ENCODE measurements at places on chromosomes 11 and 22. TPM values are rescaled to one million over a fixed set of nuclear protein-coding genes. Genes with fewer than 3 reads are reported as not detected.

DNA sequence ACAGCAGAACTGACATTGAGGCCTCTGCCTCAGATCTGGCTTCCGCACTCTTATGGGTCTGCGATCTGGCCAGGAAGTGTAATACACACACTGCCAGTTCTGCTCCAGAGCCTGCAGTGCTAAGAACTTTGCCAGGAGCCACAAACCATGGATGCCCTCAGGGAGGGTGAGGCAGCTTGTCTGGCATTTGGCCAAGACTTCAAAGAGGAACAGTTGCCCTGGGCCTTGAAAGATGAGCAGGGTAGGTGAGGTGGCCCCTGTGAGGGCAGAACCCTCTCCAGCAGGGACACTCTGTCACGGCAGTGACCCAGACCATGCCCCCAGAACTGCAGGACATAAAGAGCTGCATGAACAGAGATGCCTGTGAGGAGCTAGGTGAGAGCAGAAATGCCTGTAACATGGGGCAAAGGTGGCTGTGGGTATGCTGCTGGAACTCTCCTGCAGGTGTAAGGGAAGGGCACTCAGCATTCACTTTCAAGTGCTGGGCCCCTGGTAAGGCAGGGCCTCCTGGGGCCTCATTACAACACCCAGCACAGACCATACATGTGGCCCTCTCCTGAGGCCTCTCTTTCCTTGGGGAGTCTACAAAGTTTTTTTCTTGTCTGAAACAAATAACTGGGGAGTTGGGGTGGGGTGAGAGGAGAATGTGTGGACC, 47.3 kb downstream of the NEU3 start:
- H3K36me3 ChIP-seq: no peaks in the 10 kb centered on the region
- peaks cover 4% of the 10 kb centered on the region for H3K4me1 ChIP-seq
- no peak overlapping the region for H3K4me3 ChIP-seq
- H3K27me3 ChIP-seq: no peaks in the 10 kb centered on the region
- no peak overlapping the region for H3K27ac ChIP-seq
- DNase-seq: no peak

DNA sequence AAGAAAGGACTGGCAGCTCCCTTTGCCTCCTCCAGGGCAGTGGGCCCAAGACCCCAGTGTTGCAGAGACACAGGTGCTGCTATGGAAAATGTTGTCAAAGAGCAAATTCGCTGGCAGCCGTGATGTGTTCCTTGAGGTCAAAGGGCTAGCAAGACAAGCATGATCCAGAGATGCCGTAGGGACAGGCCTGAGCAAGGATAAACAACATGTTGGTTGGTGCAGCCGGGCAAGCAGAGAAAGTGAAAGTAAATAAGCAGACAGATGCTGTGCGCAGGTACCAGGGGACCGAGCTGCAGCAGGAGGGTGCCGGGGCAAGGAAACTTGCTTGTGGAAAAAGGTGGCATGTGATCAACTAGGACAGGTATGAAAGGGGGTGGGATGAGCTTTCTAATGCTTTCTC, 125.5 kb upstream of the NECTIN1 start:
- no peak for DNase-seq
- H3K36me3 ChIP-seq: no peaks in the 10 kb centered on the region
- H3K27ac ChIP-seq: no peak overlapping the region
- peaks cover 24% of the 10 kb centered on the region for H3K27me3 ChIP-seq

The LARGE1 gene
- 7.6 TPM for total RNA-seq

DNA sequence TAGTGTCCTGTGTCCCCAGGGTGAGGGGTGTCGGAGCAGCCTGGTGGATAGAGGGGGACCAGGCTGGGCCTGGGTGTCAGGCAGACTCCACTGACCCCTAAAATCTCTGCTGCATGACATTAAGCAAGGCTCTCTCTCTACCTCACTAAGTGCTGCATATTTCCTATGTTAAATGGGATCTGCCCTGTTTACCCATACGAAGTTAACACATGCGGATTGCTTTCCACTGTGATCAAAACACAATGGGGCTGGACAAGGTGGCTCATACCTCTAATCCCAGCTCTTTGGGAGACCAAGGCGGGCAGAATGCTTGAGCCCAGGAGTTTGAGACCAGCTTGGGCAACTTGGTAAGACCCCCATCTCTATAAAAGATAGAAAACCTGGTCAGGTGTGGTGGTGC, 426.2 kb downstream of the MIAT start:
- no peaks in the 10 kb centered on the region for H3K36me3 ChIP-seq
- H3K27ac ChIP-seq: no peak overlapping the region
- no peak overlapping the region for H3K4me3 ChIP-seq

DNA sequence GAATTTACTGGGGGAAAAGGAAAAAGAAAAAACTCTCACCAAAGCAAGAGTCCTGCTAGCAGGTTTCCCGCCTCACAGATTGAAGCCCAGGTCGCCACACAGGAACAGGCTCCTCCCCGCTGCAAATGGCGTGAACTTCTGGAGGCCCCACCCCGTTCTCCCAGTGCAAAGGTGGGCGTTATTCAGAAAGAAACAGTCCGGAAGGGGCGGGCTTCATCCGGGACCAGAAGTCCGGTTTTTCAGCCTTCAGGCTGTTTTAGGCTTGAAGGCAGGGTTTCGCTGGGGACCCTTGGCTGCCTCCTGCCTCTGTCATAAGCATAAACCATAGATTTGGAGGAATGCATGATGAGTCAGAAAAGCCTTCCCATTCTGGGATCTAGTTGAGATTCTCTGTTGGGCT, 148.3 kb upstream of the POU2AF2 start:
- no peak for DNase-seq
- no peaks in the 10 kb centered on the region for H3K4me1 ChIP-seq

DNA sequence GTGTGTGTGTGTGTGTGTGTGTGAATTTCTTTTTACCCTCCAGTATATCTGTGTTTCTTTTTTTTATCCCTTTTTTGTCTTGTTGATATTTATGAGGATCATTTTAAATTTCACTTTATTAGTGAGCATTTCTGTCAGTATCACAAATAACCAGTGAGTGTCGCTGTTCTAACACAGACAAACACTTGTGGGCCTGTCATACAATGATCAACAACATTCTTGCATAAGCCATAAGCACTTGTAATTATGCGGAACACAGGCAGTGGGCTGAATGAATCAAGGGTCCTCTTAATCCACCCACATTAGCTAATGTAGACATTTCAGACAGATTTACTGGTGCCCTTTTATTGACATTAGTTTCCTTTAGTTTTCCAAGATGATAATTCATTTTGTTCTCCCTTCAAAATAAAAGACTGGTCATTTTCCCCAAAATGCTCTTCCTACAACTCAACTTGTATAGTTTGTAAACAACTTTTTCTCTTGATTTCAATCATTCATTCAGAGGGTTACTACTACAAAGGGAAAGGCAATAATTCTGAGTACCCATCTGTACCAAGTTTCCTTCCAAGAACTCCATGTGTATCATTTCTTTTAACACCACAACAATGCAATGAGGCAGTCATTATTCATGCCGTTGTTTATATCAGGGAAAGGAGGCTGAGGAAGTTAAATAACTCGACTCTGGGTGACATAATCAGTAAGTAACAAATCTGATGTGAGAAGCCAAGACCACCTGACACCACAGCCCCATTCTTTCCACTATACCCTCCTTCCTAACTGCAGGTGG, 34.5 kb upstream of the ANO3 start:
- H3K27ac ChIP-seq: no peak overlapping the region
- H3K36me3 ChIP-seq: no peaks in the 10 kb centered on the region
- H3K4me1 ChIP-seq: peaks cover 8% of the 10 kb centered on the region
- DNase-seq: no peak

DNA sequence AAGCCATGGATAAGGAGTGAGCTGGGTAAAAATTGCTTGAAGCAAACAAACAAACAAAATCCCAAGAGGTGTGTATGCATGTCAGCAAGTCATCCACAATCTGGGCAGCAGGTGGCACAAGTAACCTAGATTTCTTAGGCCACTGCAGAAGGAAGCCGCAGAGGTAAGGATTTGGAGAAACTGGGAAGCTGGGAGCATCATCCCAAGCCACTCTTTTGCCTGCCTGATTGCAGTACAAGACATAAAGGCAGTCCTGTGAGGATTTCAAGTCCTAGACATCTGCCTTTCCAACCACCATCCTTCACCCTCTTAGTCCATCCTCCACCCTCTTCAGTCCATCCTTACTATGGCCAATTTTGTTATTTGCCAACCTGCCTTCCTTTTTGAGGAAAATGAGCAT, 67.2 kb upstream of the BMAL1 start:
- no peak for DNase-seq
- H3K27ac ChIP-seq: no peak overlapping the region
- H3K4me3 ChIP-seq: no peak overlapping the region
- H3K4me1 ChIP-seq: peaks cover 26% of the 10 kb centered on the region
- no peaks in the 10 kb centered on the region for H3K27me3 ChIP-seq

- H3K4me3 ChIP-seq: no peak overlapping the region
- no peaks in the 10 kb centered on the region for H3K4me1 ChIP-seq
- DNase-seq: no peak
- H3K27ac ChIP-seq: no peak overlapping the region
- no peaks in the 10 kb centered on the region for H3K36me3 ChIP-seq
Observed at GRCh38 chr11:10744206-10744605, 6.8 kb upstream of the CTR9 start.

DNA sequence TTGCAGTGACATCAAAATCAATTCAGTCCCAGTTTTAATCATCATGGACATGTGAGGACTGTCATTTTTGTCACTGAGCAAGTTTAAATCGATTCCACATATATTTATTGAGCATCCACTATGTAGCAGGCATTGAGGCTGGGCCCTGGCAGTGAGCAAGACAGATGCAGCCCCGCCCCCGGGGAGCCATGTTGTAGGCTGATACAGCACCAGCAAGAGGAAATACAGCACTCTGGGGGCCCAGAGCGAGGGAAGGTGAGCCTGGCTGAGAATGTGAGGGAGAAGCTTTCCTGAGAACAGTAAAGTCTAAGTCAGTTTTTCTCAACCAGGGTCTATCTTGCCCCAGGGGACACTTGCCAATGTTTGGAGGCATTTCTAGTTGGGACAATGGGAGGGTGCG, 108.6 kb upstream of the ASPHD2 start:
- no peaks in the 10 kb centered on the region for H3K4me1 ChIP-seq
- DNase-seq: no peak
- H3K27ac ChIP-seq: no peak overlapping the region
- peaks cover 26% of the 10 kb centered on the region for H3K27me3 ChIP-seq
